CD14-positive monocyte (primary cell): ENCODE measurements at places on chromosomes 12 and 14. TPM values are rescaled to one million over a fixed set of nuclear protein-coding genes. Genes with fewer than 3 reads are reported as not detected.

Gene TSPAN11
- polyA plus RNA-seq, result not detected

Gene DBX2
- not detected in 2 replicates for polyA plus RNA-seq

Gene MYRFL
- not detected for polyA plus RNA-seq

Gene NFE2
- polyA plus RNA-seq, result 157 TPM

Gene CNTN1
- not detected for polyA plus RNA-seq

Gene CABP1
- polyA plus RNA-seq, result 0.19 TPM

Gene CELA1
- 0.67 TPM for polyA plus RNA-seq

Gene KRT6C
- polyA plus RNA-seq, result not detected

Gene LMNTD1
- polyA plus RNA-seq, result not detected

Gene KRT75
- polyA plus RNA-seq, result not detected in 2 replicates

Gene SLCO1B1
- polyA plus RNA-seq, result not detected

Gene RTN1
- polyA plus RNA-seq, result 40.2 TPM

Gene CYP46A1
- not detected for polyA plus RNA-seq

Gene CFAP54
- polyA plus RNA-seq, result not detected in 2 replicates

Gene MDM2
- 27.6 TPM for polyA plus RNA-seq

Gene ATP2B1
- polyA plus RNA-seq, result 7.4 and 35.9 TPM in 2 replicates

Gene TCL1B
- polyA plus RNA-seq, result not detected

Gene SPIC
- polyA plus RNA-seq, result not detected

Gene GPRC5D
- polyA plus RNA-seq, result 0.49 TPM in 1 of 2 replicates, not detected in the other

Gene CCDC198
- not detected for polyA plus RNA-seq

Gene DUSP6
- 195 and 263 TPM in 2 replicates for polyA plus RNA-seq
